ENCODE measurements at places on chromosomes 12 and 14.

GRCh38 chr12:3352230-3352629, 138.8 kb upstream of the PRMT8 start:
- DNase-seq: no peak

DNA sequence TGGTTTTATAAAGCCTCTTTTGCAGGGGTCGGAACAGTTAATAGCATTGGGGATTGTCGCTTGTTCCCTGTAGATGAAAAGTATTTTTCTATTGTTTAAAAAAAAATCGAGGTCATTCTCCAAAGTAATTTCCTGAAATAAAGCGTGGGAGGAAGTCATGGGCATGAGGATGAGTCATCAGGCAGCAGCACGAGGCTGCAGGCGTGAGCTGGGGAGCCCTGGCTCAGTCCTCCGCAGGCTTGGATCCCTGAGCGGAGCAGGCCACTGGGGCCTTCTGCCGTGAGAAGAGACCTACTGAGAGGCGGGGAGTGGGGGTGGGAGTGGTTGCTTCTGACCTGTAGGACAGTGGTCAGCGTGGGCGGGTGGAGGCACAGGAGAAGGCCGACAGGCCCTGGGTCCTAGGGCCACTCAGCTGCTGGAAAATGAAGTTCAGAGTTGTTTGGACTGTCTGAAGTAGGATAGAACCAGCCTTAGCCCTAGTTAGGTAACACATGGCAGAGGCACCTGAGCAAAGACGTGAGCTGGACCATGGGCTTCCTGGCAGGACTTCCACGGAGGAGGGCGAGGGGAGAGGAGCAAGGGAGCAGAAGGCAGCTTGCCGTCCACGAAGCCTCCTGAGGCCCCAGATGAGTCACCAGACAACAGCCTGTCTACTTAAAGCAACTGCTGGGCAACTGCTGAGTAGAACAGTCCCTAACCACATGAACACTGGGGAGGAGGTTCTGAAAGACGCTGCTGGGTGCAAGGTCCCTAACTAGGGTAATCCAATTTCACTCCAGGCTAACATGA, 21.1 kb upstream of the LGALS3 start:
- DNase-seq: no peak

DNA sequence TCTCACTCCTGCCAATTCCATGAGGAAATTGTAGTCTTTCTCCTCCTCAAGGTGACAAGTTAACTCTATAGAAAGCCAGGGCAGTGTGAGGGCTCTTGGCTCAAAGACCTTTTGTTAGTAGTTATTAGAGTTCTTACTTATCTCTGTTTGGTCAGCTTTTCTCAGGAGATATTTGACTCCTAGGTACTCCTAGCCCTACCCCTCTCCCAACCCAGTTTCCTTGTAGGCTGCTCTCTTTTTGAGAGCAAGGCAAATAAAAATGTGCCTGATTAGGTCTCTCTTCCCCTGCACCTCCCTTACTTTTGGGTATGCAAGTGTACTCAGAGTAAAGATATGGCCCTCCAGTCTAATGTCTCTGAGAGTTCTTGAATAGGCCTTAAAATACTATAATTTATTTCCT, 23.8 kb downstream of the BTG1 start:
- no peak for DNase-seq

DNA sequence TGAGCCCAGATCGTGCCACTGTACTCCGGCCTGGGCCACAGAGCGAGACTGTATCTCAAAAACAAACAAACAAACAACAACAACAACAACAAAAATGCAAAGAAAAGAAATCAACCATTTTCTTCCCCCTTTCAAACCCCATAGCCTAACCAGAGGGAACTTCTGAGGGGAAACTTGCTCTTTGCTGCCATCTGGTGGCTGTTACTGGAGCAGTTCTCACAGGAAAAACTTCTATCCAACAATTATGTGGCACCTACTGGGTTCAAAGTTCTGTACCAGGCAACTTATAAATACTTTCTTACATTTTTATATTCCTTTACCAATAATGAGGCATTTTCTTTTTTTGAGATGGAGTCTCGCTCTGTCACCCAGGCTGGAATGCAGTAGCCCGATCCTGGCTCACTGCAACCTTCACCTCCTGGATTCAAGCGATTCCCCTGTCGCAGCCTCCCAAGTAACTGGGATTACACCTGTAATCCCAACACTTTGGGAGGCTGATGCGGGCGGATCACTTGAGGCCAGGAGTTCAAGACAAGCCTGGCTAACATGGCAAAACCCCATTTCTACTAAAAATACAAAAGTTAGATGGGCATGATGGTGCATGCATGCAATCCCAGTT, 50.9 kb upstream of the BICDL1 start:
- peak; percentile 18 for DNase-seq

- DNase-seq: no peak
Observed at GRCh38 chr12:71558445-71558844, 105.2 kb downstream of the ZFC3H1 start.

DNA sequence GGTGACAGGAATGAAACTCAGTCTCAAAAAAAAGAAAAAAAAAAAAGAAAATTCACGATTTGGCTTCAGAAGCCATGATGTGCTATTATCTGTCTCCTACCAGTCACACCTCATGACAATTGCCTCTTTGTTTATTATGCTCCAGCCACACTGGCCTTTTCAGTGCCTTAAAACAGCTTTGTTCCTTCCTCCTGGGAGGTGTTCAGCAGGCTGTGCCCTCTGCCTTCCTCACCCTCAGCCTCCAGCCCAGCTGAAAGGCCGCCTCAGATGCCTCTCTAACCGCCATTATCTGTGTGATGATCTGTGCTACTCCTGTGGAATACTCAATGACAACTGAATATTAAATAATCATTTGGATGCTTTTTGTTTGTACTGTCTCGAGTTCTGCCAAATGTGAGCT, 8.6 kb upstream of the ARPC3 start:
- no peak for DNase-seq

DNA sequence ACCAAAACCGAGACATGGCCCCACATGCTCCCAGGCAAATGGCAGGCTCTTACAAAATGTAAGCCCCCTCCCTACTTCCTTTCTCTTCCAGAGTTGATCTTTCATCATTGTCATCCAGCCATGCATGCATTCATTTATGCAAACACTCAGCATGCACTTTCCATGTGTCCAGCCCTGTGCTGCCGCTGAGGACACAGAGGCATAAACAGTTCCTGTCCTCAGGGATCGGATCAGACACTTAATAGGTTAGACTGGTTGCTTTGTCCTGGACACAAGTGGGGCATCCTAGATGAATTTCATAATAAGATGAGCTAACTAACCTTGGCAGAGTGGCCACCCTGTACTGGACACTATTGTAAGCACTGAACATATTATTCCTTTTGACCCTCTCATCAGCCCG, 23.1 kb downstream of the PRIMA1 start:
- DNase-seq: no peak

DNA sequence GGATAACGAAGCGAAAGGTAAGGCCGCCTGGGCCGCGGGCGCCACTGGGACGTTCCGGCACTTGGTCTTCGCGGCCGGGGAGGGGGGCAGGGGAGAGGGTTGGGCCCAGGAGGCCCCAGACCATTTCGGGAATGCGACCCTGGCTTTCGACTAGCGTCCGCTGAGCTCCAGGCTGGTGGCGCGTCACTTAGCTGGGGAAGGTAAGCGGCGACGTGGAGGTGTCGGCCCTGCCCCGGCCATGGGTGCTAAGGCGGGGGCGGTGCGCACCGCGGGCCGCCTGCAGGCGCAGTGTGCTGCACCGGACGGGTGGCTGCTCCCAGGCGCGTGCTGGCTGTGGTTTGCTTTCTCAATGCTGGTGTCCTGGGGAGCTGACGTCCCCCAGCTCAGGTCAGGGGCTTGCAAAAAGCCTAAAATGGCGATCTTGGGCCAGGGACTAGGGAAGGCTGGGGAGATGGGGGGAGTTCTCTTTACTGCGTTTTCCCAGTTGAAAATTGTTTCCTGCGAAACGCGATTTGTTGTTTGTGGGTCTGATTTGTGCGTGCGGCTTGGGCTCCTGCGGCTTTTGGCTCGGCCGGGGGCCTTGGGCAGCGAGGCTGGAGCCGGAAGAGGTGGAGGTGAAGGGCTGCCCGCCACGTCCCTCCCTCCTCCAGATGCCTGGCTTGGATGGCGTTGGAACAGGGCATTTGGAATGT, 1.2 kb downstream of the HOXC10 start:
- no peak for DNase-seq

- DNase-seq: no peak
Observed at GRCh38 chr12:44246482-44247105, 410.7 kb downstream of the TMEM117 start.

- no peak for DNase-seq
Observed at GRCh38 chr14:104403421-104404220, 175.9 kb upstream of the C14orf180 start.

DNA sequence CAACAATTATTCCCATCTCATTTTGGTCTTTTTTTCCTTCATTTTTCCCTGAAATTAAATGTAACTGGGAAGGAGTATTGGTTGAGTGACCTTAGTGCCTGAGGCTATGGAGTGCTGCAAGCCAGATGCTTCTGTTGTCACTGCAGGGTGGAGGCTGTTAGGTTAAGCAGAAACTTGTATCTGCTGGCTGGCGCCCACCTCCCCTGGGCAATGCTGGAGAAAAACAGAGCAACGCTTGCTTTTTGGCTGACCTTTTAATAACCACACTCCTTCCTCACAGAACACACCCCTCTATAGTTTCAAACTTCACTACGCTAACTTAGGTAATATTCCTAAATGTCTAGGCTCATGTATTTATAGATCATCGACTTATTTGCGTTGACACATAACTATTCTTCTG, 583.5 kb upstream of the NOVA1 start:
- DNase-seq: no peak

- DNase-seq: no peak
Observed at GRCh38 chr14:103928011-103928890, at the start of gene TDRD9. Gene TDRD9 (plus strand): TSS chr14:103928456. CDS start chr14:103928510, 54 bp downstream.

DNA sequence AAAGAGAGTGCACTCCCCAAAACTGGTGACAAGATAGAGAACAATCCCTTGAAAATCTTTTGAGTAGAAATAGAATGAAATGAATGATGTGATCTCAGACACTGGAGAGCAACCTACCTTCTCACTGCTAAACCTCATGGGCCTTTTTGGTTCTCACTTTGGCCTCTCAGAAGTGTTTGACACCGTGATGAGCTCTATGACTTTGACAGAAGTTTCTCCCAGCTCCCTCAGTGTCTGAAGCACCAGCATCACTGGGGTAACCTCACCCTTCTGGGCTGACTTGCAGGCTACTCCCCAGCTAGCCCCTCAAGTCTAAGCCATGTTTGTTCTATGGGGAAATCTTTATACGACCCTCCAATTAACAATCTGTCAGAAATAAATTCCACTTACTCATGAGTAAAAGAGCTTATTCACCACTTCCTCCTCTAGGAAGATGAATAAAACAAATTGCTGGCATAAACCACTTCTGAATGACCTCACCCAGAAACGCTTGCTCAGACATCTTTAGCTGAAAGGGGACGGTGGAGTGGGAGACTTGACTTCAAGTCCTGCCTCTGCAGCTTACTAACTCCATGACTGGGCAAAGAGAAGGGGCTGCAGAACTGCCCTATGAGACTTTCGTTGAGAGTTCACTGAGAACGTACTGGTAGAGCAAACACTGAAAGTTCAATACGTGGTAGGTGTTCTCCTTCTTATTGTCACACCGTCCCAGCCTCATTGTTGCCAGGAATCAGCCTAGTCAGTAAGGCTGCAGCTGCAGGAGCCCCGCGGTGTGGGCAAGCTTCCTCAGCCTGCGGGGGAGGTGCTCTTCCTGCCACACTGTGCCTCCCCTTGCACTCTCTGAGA, 46.5 kb downstream of the ST8SIA1 start:
- no peak for DNase-seq

- no peak for DNase-seq
Observed at GRCh38 chr14:59318908-59319307, 130.4 kb downstream of the DAAM1 start.

DNA sequence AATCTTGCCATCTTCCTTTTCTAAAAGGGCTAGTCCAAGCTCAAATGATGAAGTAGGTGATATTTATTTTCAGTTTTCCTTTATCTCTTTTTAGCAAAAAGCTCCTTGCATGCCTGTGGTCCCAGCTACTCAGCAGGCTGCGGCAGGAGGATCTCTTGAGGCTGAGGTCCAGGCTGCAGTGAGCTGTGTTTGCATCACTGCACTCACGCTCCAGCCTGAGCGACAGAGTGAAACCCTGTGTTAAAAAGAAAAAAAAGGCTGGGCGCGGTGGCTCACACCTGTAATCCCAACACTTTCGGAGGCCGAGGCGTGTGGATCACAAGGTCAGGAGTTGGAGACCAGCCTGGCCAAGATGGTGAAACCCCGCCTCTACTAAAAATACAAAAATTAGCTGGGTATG, 5.0 kb downstream of the TMEM116 start:
- DNase-seq: no peak

GRCh38 chr14:75216427-75217006, 40.1 kb upstream of the TMED10 start:
- DNase-seq: no peak

- no peak for DNase-seq
Observed at GRCh38 chr12:56243731-56244181, 13.9 kb downstream of the SLC39A5 start.

GRCh38 chr14:63672417-63673180, 30.9 kb upstream of the WDR89 start:
- DNase-seq: no peak

GRCh38 chr12:2540535-2540941, 254.2 kb upstream of the FKBP4 start:
- no peak for DNase-seq

DNA sequence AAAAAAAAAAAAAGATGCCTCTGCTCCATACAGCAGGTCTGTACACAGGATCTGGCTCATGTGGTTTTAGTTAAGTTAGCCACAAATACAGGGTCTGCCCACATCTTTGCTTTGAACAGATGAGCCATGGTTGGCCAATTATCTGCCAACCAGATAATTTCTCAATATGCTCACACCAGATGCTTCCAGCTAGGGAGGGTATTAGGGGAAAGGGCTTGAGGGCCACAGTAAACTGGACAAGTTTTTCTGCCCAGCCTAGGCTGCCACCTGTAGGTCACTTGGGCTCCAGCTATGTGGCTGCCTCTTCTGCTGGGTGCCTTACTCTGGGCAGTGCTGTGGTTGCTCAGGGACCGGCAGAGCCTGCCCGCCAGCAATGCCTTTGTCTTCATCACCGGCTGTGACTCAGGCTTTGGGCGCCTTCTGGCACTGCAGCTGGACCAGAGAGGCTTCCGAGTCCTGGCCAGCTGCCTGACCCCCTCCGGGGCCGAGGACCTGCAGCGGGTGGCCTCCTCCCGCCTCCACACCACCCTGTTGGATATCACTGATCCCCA, 776 bp downstream of the RDH5 start:
- DNase-seq: no peak

GRCh38 chr12:110333201-110333600, 52.2 kb downstream of the ATP2A2 start:
- no peak for DNase-seq

DNA sequence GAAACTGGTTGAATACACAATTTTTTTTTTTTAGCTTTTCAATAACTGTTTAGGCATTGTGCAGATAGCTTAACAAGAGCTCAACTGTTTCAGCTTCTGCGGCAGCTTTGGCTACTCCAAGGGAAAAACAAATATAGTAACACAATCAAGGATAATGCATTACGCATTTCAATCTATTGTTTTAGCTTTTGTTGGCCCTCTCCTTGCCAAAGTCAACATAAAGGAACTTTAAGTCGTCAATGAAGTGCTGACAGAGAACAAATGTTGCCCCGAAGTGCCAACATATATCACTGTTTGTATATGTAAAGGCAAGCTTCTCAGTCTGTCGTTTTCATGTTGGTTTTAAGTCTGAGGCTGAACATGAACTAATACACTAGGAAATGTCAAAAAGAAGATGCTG, 1087.4 kb upstream of the FLRT2 start:
- no peak for DNase-seq

Measured in GM12864 (cell line).